ENCODE measurements at places on chromosomes 16 and 17.

DNA sequence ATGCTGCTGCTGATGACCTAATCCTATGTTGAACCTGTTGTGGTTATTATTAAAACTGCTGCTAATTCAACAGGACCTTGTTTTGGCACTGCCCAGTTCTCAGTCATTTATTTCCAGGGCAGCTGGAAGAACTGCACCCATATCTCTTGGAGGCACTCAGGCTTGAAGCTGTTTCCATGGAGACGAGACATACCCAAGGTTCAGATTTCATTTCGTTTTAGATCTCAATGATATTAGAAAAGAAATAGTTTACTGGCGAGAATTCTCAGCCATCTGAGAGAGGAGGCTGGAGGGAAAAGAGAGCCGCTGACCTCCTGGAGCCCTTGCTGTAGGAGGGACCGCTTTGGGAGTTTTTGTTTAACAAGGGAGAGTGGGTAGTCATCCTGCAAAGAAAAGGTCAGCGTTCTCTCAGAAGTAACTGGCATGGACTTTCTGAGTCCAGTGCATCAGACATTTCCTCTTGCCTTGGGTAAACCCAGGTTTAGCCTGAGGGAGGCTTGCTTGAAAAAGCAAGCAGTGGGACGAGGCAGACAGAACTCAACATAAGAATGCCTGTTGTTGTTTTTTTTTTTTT is 75.4 kb downstream of the YPEL2 start:
- peak; percentile 44 for DNase-seq

- DNase-seq = no peak
These were observed 3.4 kb downstream of the P2RX1 start for GRCh38 chr17:3912827-3913226.

- DNase-seq = no peak
These were observed 184.6 kb upstream of the CHMP6 start for GRCh38 chr17:80807014-80807413.

DNA sequence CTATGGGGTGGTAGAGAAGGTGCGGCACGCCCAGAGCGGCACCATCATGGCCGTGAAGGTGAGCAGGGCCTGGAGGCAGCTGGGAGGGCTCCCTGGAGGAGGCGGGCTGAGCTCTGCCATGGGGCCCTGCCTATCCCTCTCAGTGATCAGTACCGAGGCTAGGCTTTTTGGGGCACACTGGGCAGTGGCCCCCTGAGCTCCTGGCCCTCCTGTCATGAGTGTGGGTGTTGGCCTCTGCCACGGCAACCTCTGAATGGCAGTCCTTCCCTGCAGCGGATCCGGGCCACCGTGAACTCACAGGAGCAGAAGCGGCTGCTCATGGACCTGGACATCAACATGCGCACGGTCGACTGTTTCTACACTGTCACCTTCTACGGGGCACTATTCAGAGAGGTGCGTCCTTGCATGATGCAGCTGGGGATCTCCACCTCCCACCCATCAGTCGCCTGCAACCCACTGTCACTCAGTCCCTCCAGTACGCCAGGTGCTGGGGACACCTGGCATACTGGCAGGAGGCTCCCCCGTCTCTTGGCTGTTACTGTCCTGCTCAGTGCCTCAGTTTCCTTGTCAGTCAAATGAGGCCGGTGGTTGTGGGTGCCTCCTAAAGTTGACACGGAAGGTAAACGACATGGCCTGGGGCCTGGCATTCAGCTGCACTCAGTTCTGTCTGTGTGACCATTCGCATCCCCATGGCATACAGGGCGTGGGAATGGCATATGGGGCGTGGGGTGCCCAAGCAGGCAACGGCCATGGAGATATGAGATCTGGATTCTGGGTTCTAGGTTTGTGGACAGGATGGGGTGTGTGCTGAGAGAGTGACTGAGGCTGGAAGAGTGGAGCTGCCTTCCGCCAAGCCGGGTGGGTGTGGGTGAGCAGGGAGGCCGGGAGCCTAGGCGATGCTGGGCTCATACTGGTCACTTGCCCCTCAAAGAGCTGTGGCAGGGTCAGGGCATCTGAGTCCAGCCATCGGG is 16.4 kb downstream of the MAP2K3 start:
- no peak for DNase-seq

DNA sequence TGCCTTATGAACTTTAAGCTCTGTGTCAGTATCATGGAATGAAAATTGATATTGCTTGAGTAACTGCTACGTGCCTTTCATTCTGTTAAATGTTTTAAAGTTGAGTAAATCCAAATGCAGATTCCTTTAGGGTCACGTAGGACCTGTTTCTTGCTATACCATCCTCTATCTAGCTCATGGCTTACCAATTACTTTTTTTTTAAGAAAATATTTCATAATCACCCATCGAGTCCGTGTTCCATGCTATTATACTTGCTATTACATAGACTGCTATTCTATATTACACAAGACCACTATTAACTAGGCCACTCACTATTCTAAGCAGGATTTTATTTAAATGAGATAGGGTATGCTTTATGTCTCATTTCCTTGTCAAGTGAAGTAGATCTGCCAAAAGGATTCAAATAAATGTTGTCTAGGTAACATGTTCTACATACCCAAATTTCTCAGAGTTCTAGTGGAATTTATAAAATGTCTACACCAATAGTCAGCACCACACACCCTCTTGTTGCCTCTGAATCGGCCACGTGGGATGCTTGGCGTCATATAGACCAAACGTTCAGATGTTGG is 11.9 kb downstream of the ANKFN1 start:
- DNase-seq = peak; percentile 55

- DNase-seq = no peak
These were observed 827 bp upstream of the UBALD1 start for GRCh38 chr16:4615384-4616046.

- DNase-seq = peak; percentile 97
These were observed 2.6 kb downstream of the PMP22 start for GRCh38 chr17:15262291-15263205.

GRCh38 chr16:29816694-29817441 is 916 bp downstream of the PAGR1 start:
- DNase-seq = peak; percentile 71

DNA sequence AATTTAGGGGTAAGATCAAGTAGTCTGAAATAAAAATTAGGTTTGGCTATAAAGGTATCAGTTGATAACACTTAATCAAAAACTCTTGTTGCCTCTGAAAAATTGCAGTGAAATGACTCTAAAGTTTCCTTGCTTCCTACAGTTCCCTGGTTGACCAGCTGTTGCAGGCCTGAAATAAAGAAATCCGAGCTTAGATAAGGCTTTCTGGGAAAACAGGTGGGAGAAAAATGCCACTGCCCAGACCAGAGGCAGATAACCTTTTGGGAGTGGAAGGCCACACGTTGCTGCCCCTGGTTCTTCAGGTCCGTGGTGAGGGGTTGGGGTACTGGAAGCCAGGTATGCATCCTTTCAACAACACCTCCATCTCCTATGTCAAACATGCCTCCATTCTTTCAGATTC is 111.3 kb downstream of the HS3ST3A1 start:
- DNase-seq = no peak

GRCh38 chr16:27228621-27229501 is 25.5 kb downstream of the KDM8 start:
- DNase-seq = no peak

GRCh38 chr16:83682116-83682867 is 125.5 kb upstream of the HSBP1 start:
- no peak for DNase-seq

DNA sequence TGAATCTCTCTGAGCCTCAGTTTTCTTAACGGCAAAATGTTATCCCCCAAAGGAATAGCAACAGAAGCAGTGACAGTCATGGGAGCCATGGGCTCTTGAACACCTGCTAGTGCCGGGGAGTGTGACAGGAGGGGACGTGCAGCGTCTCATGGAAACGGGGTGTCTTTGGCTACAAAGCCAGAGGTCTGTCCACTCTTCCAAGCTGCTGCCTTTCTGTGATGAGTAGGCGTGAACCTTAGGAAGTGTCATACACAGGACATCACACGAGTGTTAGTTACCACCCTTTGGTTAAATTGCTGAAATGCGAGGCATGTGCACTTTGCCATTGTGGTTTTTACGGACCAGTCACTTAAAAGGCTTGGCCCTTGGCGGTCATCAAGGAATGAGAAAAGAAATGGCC is 93.4 kb downstream of the IRF8 start:
- DNase-seq = no peak

GRCh38 chr17:28580959-28581358 is 4.3 kb upstream of the ALDOC start:
- DNase-seq = no peak

GRCh38 chr16:23374721-23375510 is 72.8 kb downstream of the SCNN1B start:
- no peak for DNase-seq

- peak; percentile 87 for DNase-seq
These were observed 160.3 kb upstream of the ZNF267 start for GRCh38 chr16:31713071-31713944.

DNA sequence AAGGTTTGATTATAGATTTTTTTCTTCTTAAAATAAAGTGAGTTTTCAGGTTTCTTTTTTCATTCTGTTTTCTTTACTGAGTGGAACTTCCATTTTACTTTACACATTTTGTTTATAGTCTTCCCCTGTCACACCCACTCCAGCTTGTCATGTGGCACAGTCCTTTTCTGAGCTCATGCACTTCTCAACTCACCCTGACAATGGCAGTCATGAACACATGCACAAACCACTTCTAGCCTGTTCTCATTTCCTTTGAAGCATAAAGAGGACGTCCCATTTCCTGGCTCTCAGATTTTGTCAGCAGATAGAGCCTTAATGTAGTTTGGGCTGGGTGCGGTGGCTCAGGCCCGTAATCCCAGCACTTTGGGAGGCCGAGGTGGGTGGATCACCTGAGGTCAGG is 168.0 kb downstream of the AHSP start:
- DNase-seq = no peak

DNA sequence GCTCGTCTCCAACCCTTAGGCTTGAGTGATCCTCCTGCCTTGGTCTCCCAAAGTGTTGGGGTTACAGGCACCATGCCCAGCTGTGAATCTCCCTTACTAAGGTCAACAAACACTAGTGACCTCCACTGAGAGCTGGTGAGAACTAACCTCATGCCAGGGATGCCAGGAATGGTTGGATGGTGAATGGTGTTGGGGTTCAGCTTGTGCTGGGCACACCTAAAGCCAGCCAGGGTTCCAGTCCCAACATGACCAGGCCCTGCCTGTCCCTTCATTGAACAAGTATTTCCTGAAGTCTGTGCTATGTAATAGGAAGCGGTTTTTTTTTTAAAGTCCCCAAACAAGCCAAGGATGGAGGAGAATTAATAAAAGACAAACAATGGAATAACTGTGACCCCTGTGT is 56.0 kb upstream of the TOB1 start:
- DNase-seq = peak; percentile 12

DNA sequence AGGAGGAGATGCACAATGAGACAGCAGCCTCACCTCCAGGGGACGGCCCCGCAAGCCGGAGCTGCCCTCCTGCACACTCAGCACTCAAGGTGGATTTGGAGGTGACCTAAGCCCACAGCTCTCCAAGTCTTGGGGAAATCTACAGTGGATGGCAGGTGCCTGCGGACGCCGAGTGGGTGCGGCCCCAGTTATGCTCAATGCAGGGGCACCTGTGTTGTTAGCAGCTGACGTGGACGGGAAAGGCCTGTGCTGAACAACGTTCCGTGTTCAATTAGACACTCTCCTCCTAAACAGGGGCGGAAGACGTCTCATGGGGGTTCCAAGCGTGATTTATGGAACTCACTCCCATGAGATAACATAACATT is 22.0 kb upstream of the METRNL start:
- no peak for DNase-seq

DNA sequence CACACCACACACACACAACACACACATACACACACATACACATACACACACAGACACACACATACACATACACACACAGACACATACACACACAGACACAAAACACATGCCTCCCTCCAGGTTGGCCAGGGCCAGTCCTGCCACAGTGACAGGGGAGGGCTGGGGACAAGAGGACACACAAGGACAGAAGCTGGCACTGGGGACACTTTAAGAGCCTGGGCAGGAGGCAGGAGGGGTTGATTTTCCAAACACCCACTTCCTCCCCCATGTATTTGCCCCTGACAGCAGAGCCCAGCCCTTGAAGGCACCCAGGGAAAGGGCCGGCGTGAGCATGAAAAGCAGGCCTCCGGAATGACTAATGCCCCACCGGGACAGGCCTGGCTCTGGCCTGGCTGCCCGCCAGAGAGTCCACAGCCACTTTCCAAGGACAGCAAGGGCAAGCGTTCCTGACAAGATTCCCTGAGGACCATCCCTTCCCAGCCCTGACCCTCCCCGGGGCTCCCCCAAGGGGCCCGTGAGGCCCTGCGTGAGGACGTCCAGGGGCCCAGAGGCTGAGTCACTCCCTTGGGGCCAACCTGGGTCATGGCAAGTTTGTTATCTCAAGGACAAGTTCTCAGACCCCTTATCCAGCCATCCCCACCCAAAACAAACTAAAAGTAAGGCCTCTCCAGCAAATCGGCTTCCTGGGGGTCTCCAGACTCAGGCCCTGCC is 235.6 kb downstream of the ZNF423 start:
- DNase-seq = peak; percentile 72

- DNase-seq = peak; percentile 70
These were observed 11.8 kb downstream of the DNAJA2 start for GRCh38 chr16:46961373-46962353.

DNA sequence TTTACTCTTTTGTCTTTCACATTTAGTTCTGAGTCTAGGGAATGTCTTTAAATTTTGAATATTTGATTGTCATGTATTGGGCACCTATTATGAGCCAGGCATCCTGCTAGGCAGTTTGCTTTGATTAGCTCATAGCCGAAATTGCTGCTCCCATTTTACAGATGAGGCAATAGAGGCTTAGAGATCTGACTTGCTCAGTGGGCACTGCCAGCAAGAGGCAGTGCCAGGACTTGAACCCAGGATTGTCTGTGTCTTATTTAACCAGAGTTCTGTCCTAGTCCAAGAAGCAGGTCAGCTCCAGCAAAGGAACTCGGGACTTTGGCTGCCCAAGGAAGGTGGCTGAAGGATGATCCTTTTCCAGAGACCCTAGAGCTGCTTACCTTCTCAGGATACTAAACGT is 24.5 kb downstream of the BEAN1 start:
- no peak for DNase-seq

GRCh38 chr17:49848739-49849138 is 870 bp upstream of the TAC4 start:
- DNase-seq = no peak

GRCh38 chr16:57091975-57092785 is at the start of gene CPNE2:
TSS of gene CPNE2 (plus strand) at chr16:57092583. CDS start at chr16:57110743, 18,160 bp downstream.
- peak; percentile 38 for DNase-seq

DNA sequence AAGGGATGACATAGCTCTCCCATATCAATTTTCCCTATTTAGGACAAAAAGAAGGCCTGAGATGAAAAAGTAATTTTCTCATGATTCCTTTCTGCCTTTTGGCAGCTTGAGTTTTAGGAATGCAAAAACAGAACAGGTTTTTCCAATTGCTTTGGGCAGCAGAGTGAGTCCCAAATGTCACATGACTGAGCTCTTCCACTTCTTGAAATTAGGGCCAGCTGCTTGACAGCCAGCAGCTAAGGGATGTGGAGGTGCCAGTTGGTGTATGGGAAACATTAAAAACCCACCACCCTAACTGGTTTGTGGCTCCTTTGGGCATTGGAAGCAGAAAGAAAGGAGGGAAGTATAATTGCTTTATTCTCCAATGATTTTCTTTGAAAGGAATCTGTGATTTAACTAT is 133.8 kb upstream of the FAM20A start:
- no peak for DNase-seq
